ENCODE measurements at places on chromosomes 13 and 19.

- peak; percentile 88 for DNase-seq
Observed at GRCh38 chr19:1882089-1882785, 3.1 kb downstream of the ABHD17A start.

DNA sequence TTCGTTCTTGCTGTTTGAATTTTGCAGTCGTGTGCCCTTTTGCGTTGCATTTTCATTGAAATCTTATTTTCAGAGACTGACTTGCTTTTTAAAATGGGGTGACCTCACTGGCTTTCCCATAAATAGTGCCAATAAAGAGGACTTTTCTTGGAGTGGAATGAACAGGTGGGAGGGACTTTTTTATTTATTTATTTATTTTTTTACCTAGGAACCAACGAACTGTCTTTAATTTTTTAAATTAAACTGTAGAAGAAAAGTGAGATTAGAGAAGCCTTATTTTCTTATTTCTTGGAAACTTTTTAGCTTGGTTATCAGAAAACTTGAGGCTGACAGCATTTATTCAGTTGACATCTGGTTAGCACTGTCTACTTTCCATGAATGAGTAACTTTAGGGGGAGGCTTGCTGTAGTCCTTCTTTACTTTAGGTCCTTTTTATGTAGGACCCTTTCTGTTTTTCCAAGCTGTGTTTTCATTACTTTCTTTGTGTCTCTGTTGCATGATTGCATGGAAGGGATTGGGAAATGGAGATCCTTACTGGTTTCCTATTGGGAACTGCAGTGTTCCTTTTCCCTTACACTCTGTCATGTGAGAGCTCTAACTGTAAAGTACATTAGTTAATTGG, 1.7 kb downstream of the SLAIN1 start:
- DNase-seq: no peak

GRCh38 chr19:40974633-40975037, 16.4 kb upstream of the CYP2B6 start:
- peak; percentile 71 for DNase-seq

DNA sequence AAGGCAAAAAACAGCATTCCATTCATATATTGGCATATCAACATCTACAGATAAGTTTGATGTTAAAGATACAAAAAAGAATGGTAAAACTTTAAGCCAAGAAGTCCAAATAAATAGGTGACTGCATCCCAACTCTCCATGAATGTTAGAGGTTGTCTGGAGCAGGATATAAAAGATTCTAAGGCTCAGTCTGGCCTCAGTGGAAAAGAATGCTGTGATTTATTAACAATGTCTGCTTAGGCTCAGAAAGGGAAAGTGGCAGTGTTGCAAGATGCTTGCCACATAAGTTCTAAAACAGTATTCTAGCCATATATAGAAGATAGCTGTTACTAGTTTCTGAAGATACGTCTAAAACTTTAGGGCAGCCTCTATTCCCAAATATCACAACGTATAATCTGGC, 179.8 kb upstream of the NBEA start:
- DNase-seq: no peak

- peak; percentile 92 for DNase-seq
Observed at GRCh38 chr19:5803752-5804515, 933 bp upstream of the NRTN start.

- DNase-seq: no peak
Observed at GRCh38 chr13:31962731-31963370, 68.7 kb upstream of the FRY start.

- DNase-seq: no peak
Observed at GRCh38 chr19:21680026-21680425, 87.4 kb downstream of the ZNF100 start.

- DNase-seq: no peak
Observed at GRCh38 chr13:22934744-22935523, 245.8 kb upstream of the SGCG start.

GRCh38 chr19:40442328-40443130, 1.6 kb downstream of the SERTAD3 start:
- no peak for DNase-seq

- DNase-seq: no peak
Observed at GRCh38 chr19:2668175-2668763, 34.2 kb downstream of the GNG7 start.

DNA sequence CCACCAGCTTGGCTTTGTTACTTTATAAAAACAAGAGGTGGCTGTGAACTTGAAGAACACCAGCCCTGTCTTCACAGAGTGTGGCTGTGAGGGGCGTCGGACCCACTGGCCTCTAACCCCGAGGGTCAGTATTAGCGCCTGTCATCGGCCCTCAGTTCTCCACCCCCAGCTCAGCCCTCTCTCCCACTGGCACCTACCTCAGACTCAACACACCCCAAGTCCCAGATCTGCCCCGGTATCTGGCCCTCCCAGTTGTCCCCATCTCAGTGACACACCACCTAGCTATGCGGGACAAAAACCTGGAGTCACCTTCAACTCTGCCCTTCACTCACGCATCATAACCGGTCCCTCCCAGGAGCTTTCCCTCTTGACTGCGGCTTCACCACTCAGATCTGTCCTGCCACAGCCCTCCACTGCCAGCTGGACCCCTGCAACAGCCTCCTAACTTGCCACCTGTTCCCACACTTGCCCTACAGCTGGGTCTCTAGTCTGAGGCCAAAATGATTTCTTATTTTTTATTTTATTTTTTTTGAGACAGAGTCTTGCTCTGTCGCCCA, 45.4 kb downstream of the PEPD start:
- no peak for DNase-seq

DNA sequence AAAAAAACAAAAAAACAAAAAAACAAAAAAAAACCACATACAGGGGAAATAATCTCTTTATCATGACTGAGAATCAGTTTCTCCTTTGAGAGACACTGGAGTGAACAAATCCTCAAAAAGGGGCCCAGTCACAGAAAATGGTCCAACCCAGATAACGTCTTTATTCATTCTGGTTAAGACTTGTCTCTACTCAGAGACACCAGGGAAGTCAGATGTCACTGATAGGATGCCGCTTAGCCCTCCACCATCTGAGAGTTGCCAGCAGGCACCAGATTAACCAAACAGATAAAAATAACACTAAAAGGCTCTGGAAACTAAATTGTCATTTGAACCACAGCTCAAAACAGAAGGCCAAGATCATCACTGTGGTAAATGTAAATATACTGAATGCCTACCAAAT, 1163.4 kb upstream of the ATXN8OS start:
- no peak for DNase-seq

DNA sequence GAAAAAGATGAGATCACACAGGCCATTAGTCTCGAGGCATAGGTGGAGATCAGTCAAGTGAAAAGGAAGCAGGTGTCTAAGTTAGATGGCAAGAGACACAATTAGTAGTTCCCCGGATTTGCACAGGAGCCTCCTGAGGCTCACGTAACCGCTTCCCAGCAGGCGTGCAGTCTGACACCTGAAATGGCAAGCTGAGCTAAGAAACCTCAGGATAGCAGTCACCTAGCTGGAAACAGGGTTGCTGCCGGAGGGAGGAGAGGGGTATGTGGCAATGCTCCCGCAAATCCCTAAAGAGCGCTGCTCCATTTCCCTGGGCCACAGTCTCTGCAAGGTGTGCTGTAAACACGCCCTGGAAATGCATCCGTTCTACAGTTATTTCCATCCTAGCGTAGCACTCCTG, 1151.0 kb downstream of the DIAPH3 start:
- DNase-seq: no peak

GRCh38 chr13:61774903-61775302, 359.3 kb upstream of the PCDH20 start:
- no peak for DNase-seq

- no peak for DNase-seq
Observed at GRCh38 chr13:34217343-34218025, 399.5 kb downstream of the RFC3 start.

- no peak for DNase-seq
Observed at GRCh38 chr19:21022996-21023395, 2.5 kb downstream of the ZNF430 start.

DNA sequence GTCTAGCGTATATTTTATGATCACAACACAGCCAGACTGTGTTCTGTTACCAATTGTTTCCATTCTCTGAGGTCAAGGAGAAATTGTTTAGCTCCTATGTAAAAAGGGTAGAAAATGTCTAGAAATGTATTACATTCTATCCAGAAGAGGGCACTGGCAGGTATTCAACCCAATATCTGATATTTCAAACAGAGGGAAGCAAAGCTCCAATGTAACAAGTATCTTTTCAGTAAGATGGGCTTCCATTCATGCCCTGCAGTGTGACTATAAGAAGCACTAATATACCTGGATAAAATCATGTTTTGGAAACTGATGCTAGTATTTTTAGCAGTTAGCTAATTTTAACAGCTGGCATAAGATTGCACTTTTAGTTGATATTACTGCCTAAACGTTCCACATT, 312.7 kb downstream of the FGF14 start:
- DNase-seq: no peak

GRCh38 chr19:56705939-56706338, 34.4 kb upstream of the ZNF835 start:
- no peak for DNase-seq

- peak; percentile 7 for DNase-seq
Observed at GRCh38 chr19:7831452-7831851, 1.4 kb downstream of the EVI5L start.

- DNase-seq: no peak
Observed at GRCh38 chr13:112161521-112162301, 94.8 kb downstream of the SOX1 start.

DNA sequence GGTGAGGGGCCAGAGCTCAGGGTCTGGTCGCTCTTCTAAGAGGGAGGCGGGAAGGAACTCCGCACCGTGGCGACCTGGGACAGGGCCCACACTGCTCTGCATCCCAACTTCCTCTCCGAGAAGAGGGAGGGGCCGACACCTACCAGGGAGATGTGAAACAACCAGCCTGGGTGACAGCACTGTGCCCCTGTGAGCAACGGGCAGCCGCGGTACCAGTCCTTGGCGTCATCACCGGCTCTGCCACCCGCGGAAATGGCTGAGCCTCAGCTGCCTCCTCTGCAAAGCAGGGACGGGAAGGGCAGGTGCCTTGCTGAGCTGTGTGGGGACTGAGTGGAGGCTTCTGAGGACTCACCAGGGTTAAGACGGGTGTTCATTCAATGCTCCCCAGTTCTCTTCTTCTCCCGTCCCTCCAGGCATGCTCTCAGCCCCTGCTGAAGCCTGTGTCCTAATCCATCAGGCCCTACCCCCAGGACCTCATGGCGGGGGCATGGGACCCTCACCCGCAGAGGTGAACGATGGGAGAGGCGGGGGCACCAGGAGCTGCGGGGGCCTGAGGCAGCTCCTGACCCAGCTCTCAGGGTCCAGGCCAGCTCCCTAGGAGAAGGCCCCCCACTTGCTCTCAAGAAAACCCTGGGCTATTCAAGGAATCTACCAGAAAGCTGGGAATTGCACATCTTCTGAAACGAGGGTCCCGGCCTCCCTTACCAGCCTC, 9.3 kb downstream of the ZNF787 start:
- DNase-seq: peak; percentile 79

DNA sequence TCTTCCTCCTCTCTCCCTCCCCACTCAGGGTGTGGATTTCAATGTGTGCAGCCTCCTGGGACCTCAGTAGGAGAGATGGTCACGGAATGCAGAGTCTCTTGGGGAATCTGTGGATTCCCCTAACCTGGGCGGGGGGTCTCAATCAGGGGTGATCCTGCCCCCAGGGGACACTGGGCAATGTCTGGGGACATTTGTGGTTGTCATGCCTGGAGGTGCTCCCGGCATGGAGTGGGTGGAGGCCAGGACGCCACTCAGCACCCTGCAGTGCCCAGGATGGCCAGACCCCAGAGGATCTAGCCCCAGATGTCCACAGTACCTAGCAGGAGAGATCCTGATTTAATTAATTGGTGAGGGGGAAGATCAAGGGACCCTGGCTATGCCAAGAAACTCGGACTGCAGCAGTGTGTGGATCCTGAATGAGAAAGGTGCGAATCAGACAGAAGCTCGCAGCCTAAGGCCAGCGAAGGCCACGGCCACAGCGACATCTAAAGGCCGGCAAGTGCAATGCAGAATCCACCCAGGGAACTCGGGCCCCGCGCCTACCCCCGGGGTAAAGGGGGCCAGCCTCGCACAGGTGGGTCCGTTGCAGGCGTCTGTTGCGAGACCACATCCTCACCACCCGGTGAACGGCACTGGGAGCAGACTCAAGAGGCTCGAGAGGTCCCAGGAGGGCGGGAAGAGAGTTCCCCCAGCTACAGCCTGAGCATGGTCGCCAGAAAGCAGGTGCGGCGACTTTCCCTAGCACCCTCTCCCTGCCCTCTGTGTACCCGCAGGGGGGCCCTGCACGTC, 88.8 kb downstream of the GNG7 start:
- DNase-seq: peak; percentile 63

DNA sequence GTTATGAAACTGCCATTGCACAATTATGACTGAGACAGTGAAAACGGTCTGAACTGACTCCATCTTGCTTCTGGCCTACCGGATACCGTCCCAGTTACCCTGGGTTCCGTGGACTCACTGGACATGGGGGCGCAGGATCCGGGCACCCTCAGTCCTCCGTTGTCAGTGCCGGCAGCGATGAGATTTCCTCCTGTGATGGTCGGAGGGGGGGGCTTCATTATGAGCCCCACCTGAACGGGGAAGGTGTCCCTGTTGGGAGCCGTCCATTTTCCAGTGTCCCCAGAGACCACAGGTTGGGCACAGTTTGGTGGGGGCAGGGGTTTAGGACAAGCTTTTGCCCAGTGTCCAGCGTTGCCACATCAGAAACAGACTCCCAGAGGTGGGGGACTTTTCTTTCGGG, 23.4 kb downstream of the TMEM255B start:
- DNase-seq: no peak

DNA sequence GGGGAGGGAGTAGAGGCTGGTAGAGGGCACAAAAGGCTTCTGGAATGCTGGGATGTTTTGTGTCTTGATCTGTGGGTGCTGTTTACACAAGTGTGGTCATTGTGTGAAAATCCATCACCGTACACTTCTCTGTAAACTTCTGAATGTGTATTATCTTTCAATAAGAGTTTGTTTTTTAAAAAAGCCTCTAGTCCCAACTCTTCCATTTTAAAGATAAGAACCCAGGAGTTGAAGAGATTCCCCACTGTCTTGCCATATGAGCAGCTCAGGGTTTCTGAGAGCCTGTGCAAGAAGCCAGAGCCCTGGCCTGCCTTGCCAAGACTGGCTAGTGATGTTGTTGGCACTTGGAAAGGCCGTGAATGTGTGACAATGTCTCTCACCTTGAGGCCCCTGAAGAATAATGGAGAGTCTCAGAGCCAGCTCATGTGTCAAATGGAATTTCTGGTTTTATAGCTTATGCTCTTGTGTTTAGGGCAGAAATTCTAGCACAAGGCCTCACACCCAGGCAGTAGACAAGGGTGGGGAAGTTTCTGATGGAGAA, 57.5 kb upstream of the NPAS1 start:
- DNase-seq: no peak

- no peak for DNase-seq
Observed at GRCh38 chr13:44231786-44232516, 141.7 kb upstream of the SERP2 start.

- no peak for DNase-seq
Observed at GRCh38 chr13:106178816-106179215, 356.6 kb downstream of the EFNB2 start.

GRCh38 chr13:113555141-113555540, 29.4 kb upstream of the TFDP1 start:
- DNase-seq: no peak

DNA sequence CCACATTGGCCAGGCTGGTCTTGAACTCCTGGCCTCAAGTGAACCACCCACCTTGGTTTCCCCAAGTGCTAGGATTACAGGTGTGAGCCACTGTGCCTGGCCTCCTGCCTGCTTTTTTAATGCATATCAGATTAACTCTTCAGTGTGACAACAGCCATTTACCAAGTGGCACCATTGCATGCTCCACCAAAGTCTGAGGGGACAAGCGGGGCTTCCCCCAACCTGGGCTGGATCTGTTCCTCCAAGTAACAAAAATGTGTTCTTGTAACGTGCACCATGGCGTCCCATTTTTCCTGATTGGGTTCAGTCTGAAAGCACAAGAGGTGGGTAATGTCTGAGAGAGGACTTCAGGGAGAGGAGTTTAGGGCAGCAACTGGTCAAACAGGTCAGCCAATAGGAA, 77.8 kb downstream of the TEX29 start:
- DNase-seq: no peak

All from CD4-positive, alpha-beta T cell treated with Interleukin-15 for 1 hour (primary cell).